RKO (cell line): ENCODE measurements at places on chromosomes 2 and 18.

- no peak for DNase-seq
Observed at GRCh38 chr2:17933256-17933655, 54.8 kb downstream of the KCNS3 start.

GRCh38 chr2:226337941-226338600, 461.5 kb downstream of the IRS1 start:
- DNase-seq = no peak

- DNase-seq = peak; percentile 23
Observed at GRCh38 chr2:137888845-137889244, 75.4 kb upstream of the HNMT start.

- DNase-seq = no peak
Observed at GRCh38 chr2:220273082-220273481, 645.7 kb downstream of the SLC4A3 start.

GRCh38 chr18:47909484-47909883, 21.0 kb downstream of the SMAD2 start:
- no peak for DNase-seq

GRCh38 chr2:232839411-232840079, 30.5 kb upstream of the SNORC start:
- DNase-seq = no peak

GRCh38 chr2:236338495-236339184, 74.4 kb upstream of the ASB18 start:
- DNase-seq = no peak

- DNase-seq = no peak
Observed at GRCh38 chr18:56258178-56258577, 380.2 kb downstream of the TXNL1 start.

DNA sequence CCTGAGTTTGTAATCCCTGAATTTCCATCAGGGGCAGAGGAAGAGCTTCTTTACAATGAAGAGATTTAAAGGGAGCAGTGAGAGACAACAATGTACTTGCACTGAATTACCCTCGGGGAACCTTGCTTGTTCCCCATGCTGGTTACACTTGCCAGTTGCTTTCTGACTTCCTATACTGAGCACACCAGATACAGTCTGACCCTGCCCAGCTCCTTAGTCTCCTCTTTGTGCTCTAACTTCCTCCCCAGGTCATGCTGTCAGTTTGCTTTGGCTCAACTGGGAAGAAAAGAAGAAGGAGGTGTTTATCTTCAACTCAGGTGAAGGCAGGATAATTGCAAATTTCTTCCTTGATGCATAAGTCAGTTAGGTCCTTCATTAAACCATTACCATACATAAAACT, 658.4 kb downstream of the NYAP2 start:
- no peak for DNase-seq

DNA sequence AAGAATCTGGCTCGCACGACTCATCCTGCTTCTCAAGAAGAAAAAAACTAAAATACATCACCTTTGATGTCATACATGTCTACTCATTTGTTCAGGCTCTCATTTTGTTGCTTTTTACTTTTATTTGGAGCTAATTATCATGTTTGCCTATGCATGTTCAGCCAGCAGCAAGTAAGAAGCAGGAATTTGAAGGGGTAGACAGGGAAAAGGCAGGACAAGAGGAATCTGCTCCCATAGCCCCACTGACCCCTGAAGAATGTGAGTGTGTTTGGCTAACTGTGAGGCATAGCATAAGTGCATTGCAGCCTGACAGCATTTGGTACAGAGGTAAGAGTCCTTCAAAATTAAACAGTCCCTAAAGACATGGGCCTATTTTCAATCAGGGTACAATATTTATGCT, 72.7 kb downstream of the NYAP2 start:
- no peak for DNase-seq

GRCh38 chr2:84631047-84631446, 114.7 kb downstream of the DNAH6 start:
- peak; percentile 77 for DNase-seq

- DNase-seq = no peak
Observed at GRCh38 chr2:46297546-46298271, 502 bp downstream of the EPAS1 start.

GRCh38 chr2:222239091-222239490, 59.7 kb downstream of the PAX3 start:
- DNase-seq = no peak

GRCh38 chr2:207284556-207285472, 119.1 kb upstream of the KLF7 start:
- no peak for DNase-seq

DNA sequence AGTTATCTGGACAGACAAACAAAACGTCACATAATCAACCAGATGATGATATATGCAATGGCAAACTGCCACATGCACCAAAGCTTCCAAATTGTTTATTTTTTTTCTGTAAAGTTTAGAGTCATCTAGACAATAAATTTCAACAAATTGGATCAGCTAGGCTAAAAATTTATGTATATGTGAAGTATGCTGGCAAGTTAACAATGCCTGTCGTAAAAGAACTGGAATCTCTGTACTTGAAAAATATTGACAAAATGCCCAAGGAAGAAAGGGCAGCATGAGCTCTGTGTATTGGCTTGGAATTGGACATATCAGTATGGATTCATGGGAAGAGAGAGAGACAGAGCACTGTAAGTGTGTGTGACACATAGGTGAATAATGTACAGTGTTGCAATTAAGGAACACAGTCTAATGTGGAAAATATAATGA, 309.8 kb downstream of the ERBB4 start:
- peak; percentile 11 for DNase-seq

- no peak for DNase-seq
Observed at GRCh38 chr2:104443145-104443544, 410.8 kb upstream of the POU3F3 start.

- peak; percentile 16 for DNase-seq
Observed at GRCh38 chr2:85705680-85706039, 11.5 kb downstream of the GNLY start.

GRCh38 chr2:101706121-101706818, 8.8 kb downstream of the MAP4K4 start:
- no peak for DNase-seq

DNA sequence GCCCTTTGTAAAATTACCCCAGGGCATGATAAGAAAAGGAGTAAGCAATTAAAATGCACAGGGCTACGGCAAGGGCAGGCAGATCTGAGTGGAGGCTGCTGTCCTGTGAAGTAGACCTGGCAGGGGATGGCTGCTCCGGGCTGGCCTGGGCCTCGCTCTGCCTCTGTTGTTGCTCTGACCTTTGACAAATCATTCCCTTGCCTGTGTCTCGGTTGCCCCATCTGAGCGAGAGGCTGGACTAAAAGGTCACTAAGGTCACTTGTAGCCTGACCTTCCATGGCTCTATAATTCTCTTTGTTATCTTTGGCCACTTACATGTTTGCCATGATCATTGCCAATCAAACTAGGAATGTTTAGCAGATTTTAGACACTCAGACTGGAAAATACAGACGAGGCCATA, 118.1 kb downstream of the KLHL29 start:
- no peak for DNase-seq

DNA sequence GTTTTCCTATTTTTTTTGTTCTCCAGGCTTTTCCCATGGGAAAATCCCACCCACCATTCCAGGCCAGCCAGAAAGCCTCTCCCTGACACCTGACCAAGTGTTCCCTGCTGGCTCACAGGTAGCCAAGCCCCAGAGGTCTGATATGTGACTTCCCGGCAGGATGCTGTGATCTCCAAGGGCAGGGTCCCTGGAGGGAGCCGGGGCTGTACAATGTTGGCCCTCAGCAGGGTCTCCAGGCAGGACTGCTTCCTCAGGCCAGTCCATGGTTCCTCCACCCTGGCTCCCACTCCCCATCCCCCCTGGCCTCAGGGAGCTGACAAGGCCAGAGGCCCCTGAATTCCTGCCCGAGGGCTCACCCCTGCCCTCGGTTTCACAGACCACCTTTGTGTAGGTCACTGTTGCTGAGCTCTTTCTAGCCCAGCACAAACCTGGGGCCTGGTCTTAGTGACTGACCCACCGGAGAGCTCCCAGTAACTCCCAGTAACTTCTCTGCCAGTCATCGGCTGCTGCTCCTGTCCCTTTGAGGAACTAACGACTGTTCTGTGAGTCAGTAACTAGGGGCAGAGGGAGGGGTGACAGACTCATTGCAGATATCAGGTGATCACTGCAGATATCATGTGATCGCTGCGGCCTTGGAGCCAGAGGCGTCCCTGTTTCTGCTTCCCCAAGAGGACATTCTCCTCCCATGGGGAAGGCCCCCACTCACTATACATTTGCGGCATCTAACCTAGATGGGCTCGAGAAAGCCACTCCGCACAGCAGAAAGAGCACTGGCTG, 38.7 kb downstream of the SDC1 start:
- peak; percentile 57 for DNase-seq

GRCh38 chr2:34161549-34161948, 562.5 kb upstream of the FAM98A start:
- no peak for DNase-seq
